Chondrocyte (in vitro differentiated cells): ENCODE measurements at places on chromosomes 11 and 22. TPM values are rescaled to one million over a fixed set of nuclear protein-coding genes. Genes with fewer than 3 reads are reported as not detected.

The CD151 gene
- 460 to 558 TPM (median 549 TPM) in 3 replicates for total RNA-seq

The ZNF215 gene
- total RNA-seq = 2.3 to 2.4 TPM (median 2.4 TPM) in 3 replicates

The C11orf65 gene
- total RNA-seq = not detected in 3 replicates

The A4GALT gene
- 5.2 to 23.8 TPM (median 22.0 TPM) in 3 replicates for total RNA-seq

DNA sequence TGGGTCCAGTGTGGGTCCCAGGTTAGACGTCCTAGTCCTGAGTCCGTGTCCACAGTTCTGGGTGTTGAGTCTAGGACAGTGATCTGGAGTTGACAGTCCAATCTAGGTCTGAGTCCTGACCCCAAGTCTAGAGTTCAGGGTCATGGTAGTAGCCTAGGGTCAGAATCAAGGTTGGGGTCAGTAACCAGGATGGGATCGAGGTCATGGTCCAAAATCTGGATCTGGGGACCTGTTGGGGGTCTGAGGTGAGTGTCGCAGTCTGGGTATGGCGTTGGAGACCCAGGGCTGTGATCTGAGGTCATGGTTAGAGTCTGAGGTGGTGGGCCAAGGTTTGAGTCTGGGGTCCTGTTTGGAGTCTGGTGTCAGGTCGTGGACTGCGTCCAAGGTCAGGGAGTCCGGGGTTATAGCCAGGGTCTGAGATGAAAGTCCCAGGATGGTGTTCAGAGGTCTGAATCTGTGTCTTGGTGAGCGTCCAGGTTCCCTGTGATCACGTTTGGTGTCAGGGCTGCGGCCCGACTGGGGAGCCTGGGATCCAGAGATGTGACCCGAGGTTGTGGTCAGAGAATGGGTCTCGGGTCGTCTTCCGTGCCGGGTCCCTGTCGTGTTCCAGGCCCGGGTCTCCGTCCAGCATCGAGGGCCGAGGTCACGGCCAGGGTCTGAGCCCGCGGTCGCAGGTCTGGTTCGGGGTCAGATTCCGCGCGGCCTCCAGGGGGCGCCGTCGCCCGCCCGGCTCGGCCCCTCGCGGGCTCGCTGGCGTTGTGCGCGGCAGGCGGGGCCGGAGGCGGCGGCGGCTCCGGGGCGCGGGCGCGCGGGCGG lies 432 bp upstream of the GRK2 start:
- H3K4me3 ChIP-seq = peak overlapping the region; percentile 73
- H3K27me3 ChIP-seq = no peaks in the 10 kb centered on the region
- peaks cover 59% of the 10 kb centered on the region for H3K4me1 ChIP-seq
- H3K27ac ChIP-seq = peak overlapping the region; percentile 54

GRCh38 chr22:44261861-44262595 lies 50.7 kb downstream of the SHISAL1 start:
- H3K27ac ChIP-seq = no peak overlapping the region
- H3K4me1 ChIP-seq = peaks cover 3% of the 10 kb centered on the region
- no peak overlapping the region for H3K4me3 ChIP-seq
- H3K36me3 ChIP-seq = peaks cover 11% of the 10 kb centered on the region

- no peaks in the 10 kb centered on the region for H3K36me3 ChIP-seq
- no peak overlapping the region for H3K27ac ChIP-seq
- peaks cover 20% of the 10 kb centered on the region for H3K27me3 ChIP-seq
- H3K4me3 ChIP-seq = no peak overlapping the region
- no peak for DNase-seq
- no peaks in the 10 kb centered on the region for H3K4me1 ChIP-seq
These were observed 31.8 kb downstream of the MRGPRX1 start for GRCh38 chr11:18907391-18907790.

DNA sequence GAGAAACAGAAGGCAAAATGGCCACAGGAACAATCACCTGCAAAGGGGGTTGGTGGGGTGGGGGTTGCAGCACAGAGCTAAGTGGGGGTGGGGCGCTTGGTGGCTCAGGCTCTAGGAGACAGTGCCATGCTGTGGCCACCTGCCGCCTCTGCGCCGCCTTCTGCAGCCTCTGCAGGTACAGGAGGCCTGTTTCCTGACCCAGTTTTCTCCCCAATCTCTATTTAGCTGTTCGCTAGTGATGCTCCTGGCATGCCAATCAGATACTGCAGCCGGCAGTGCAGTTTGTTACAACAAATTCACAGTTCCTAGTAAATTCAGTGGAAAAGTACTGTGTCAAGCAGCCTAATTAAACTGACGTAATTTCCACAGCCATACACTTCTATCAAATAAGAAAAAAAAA lies 106.4 kb downstream of the SERGEF start:
- H3K4me1 ChIP-seq = peaks cover 10% of the 10 kb centered on the region
- no peak for DNase-seq
- no peaks in the 10 kb centered on the region for H3K27me3 ChIP-seq
- no peak overlapping the region for H3K4me3 ChIP-seq
- no peak overlapping the region for H3K27ac ChIP-seq
- peaks cover 6% of the 10 kb centered on the region for H3K36me3 ChIP-seq

- peaks cover 32% of the 10 kb centered on the region for H3K36me3 ChIP-seq
- DNase-seq = no peak
- no peaks in the 10 kb centered on the region for H3K27me3 ChIP-seq
These were observed 55.8 kb downstream of the CABIN1 start for GRCh38 chr22:24066865-24067264.

DNA sequence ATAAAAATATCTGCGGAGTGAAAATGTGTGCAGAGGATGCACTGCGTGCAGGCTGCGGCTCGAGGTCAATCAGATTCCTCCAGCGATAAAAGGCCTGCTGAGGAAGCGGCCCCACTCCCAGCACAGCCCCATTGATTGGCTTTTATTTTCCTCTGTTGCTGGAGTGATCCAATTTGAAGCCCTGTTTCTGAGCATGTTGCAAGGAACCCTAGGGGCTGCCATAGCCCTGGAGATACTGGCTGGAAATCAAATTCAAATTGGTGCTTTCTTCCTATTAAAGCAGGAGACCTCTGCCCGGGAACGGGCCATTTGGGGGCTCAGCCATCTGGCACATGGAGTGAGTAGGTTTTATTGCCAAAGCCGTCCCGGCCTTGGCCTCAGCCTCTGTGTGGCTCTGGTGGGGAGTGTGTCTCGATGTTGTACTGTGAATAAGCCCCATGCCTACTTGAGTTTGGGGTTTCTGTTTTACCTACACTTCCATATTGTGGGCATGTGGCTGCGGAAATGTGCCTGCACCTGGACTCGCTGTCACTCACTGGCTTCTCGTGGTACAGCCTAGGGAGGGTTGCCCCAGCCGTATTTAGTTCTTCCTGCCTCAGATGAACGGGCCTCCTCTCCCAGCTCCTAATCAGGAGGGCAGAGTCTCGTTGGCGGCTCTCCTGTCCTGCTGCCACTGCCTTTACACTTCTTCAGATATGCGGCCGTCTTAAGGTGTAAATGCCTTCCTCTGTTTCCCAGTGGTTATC lies 25.6 kb downstream of the PARVB start:
- no peaks in the 10 kb centered on the region for H3K36me3 ChIP-seq
- H3K27ac ChIP-seq = no peak overlapping the region
- H3K4me3 ChIP-seq = no peak overlapping the region
- no peaks in the 10 kb centered on the region for H3K27me3 ChIP-seq
- peaks cover 11% of the 10 kb centered on the region for H3K4me1 ChIP-seq
- DNase-seq = no peak

DNA sequence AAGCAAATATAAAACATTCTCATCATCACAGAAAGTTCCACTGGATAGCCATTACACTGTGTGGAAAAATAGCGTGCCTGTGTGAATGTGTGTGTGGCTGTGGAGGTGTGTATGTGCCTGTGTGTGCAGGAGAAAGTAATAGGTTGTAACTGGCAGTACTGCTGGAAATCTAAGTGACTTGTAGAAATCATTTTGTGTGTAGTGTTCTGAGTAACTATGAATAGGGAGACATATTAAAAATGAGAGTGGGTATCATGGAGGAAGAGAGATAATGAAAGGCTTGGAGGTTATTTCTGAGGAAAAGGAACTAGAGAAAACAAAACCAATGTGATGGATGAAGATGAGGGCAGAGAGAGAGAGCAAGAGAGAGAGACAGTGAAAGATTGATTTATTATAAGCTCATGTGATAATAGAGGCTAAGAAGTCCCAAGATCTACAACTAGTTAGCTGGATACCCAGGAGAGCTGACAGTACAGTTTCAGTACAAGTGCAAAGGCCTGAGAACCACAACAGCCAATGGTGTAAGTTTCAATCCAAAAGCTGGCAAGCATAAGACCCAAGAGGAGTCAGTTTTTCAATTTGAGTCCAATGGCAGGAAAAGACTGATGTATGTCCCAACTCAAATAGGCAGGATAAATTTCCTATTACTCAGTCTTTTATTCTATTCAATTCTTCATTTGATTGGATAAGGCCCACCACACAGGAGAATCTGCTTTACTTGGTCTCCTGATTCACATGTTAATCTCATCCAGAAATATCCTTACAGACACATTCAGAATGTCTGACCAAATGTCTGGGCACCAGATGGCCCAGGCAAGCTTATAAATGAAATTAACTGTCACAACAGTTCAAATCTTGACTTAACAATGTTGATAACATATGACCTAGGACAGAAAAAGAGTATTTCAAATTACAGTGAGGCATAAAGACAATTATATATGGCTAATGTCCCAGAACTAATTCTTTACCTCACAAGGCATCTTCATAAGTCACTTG lies 14.9 kb downstream of the KBTBD3 start:
- peaks cover 4% of the 10 kb centered on the region for H3K36me3 ChIP-seq
- H3K27ac ChIP-seq = no peak overlapping the region
- H3K4me1 ChIP-seq = no peaks in the 10 kb centered on the region
- no peak overlapping the region for H3K4me3 ChIP-seq
- DNase-seq = no peak
